A549 treated with RU486 at 1 μM for 4 hours (cell line): ENCODE measurements at places on chromosomes 12 and 14. TPM values are rescaled to one million over a fixed set of nuclear protein-coding genes. Genes with fewer than 3 reads are reported as not detected.

Gene DPY19L2
- 1.1 to 2.6 TPM (median 1.8 TPM) in 5 replicates for total RNA-seq

Gene RNASE7
- total RNA-seq, result not detected in 5 replicates

Gene EML1
- 34.2 to 43.3 TPM (median 40.6 TPM) in 5 replicates for total RNA-seq

Gene HOXC13
- total RNA-seq, result 7.7 to 14.1 TPM (median 9.8 TPM) in 5 replicates

Gene KRT1
- total RNA-seq, result not detected in 5 replicates

Gene SERPINA3
- 6.1 to 7.6 TPM (median 6.6 TPM) in 5 replicates for total RNA-seq

Gene LRRC9
- total RNA-seq, result not detected in 5 replicates

Gene IL26
- total RNA-seq, result not detected in 5 replicates

Gene TAS2R20
- 0.07 to 0.09 TPM in 2 of 5 replicates, not detected in the others for total RNA-seq

Gene CATSPERB
- not detected in 5 replicates for total RNA-seq

Gene DTX3
- total RNA-seq, result 16.2 to 18.8 TPM (median 17.8 TPM) in 5 replicates

Gene CYP27B1
- total RNA-seq, result 0.89 to 2.8 TPM (median 2.3 TPM) in 5 replicates

Gene PTPRO
- total RNA-seq, result 0.05 to 0.08 TPM in 2 of 5 replicates, not detected in the others

Gene IQSEC3
- not detected in 5 replicates for total RNA-seq

Gene GZMB
- total RNA-seq, result not detected in 5 replicates
